Activated CD4-positive, CD25-positive, alpha-beta regulatory T cell (primary cell): ENCODE measurements at places on chromosomes 5 and 9.
A peak's percentile ranks its signal among the peaks of the same experiment; 100 is the strongest.

- DNase-seq: no peak
Measured at GRCh38 chr9:135992486-135993408, 31.6 kb upstream of the UBAC1 start.

DNA sequence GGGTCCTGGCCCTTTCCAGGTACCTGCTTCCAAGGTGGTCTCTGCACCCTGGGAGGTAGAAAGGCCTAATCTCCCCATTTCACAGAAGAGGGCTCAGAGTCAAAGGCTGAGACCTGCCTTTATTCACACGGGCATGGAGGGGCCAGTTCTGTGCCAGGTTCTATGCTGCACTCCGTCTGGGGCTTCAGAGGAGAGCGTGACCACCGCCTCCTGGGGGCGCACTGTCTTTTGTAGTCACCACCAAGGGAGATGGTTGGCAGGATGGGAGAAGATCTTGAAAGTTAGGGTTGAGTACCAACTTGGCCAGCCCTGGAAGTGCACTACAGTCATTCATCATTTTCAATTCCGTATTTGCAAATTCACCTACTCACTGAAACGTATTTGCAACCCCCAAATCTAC, 23.7 kb upstream of the PRDM12 start:
- no peak for DNase-seq

DNA sequence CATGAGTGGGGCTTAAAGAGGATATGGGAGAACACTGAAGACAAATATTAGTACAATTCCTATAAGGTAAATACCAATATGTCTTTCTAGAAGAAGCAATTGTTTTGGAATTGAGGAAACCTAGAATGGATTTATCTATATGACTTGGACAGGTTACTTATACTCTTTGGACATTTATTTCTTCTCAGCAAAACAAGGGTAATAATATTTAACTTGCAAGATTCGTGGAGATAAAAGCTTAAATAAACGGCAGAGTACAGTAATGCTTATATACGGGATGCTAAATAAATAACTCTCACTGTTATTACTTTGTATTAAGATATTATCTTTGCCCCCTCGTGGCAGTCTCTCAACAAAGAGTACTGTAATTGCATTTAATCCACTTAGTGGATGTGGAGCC, 8.6 kb downstream of the DMRTA1 start:
- no peak for DNase-seq

- no peak for DNase-seq
Measured at GRCh38 chr9:114085387-114085789, 7.3 kb upstream of the AMBP start.

- no peak for DNase-seq
Measured at GRCh38 chr5:133995883-133996563, 8.8 kb downstream of the VDAC1 start.

GRCh38 chr5:20570486-20570885, 582.5 kb upstream of the CDH18 start:
- DNase-seq: no peak

DNA sequence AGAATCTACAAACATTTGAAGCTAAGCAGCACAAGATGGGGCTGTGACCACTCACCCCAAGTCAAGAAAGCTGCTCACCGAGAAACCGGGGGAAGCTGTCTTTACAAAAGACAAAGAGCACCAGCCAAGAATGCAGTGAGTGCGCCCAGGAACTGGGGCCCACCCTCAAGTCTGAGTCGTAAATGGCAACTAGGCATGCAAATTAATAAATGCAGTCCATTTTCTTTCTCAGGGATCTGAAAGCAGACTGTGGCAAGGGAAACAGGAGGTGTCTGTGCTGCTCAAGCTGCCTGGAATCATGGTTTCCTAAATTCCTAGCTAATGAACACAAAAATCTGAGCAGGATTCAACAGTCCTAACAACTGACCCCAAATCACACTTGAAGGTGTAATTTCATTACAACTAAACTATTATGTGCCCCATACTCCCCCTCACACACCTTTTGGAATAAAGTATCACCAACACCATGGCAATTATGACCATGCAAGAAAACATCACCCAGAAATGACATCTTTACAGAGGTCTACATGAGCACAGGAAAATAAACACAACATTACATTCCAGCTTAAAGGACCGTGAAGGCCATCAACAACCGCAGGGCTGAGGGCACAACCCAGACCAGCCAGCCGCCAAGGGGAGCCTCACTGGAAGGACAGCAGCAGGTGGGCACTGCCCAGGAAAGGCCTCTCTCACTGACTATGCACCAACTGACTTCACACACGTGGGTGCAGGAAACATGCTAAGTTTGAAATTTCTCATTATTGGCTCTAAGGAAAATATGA, 17.6 kb downstream of the NSUN2 start:
- DNase-seq: no peak

- no peak for DNase-seq
Measured at GRCh38 chr5:55143624-55144023, 16.3 kb upstream of the GPX8 start.

DNA sequence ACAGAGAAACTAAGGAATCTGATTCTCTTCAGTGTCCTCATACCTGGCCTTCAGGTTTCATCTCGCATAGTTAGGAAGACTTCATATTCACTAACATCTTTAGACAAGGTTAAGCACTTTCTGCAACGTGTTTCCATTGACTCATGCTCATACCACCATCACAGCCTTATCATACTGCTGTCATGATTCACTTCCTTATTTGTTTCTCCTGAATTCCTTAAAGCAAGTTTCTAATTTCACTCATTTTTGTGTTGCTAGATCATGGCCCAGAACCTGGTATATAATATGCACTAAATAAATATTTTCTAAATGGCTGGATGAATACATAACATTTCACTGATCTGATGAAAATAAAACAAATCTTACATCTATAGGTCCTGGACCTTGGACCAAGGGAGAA, 472.9 kb downstream of the PRELID2 start:
- no peak for DNase-seq

DNA sequence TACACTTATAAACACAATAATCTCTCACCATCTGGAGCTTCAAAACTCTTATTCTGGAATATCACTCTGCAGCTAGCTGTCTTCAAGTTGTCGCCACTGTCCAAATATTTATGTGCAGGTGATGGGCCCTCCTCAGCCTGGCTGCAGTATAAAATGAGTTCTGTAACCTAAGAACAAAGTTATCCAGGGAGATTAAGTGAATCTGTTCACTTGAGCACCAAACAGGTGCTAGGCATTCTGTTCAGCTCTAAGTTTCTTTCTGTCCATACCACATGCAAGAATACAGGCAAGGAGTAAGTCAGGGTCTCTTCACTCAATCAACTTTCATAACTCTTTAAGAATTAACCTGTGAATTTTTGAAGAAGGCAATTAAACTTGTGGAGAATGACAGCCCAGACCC, 344.1 kb downstream of the PLK2 start:
- DNase-seq: no peak

- DNase-seq: no peak
Measured at GRCh38 chr9:34459941-34460340, 1.3 kb downstream of the DNAI1 start.

GRCh38 chr9:137276473-137277328, 825 bp upstream of the TOR4A start:
- no peak for DNase-seq

DNA sequence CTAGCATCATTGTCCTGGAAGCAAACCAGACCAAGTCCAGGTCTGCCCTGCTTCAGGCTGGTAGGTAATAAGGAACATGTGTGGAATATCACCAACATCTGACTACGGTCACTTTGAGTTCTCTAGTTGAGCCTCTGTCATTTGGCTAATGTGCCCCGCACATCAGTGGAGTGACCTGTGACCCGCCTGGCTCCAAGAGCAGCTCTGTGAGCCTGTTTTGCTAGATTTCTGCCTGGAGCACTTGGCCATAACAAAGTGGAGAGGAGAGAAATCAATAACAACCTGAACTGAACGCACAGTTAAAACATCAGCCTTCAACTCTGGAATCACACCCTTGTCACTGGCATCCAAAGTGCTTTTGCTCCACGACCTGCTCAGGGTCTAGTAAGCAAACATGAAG, 115.7 kb downstream of the PPP2R2B start:
- DNase-seq: no peak

GRCh38 chr9:8871396-8871795, 1071.8 kb upstream of the DMAC1 start:
- no peak for DNase-seq

GRCh38 chr5:73912821-73913271, 286.9 kb downstream of the ARHGEF28 start:
- DNase-seq: no peak

GRCh38 chr9:74742191-74742790, 145.4 kb downstream of the TRPM6 start:
- no peak for DNase-seq

DNA sequence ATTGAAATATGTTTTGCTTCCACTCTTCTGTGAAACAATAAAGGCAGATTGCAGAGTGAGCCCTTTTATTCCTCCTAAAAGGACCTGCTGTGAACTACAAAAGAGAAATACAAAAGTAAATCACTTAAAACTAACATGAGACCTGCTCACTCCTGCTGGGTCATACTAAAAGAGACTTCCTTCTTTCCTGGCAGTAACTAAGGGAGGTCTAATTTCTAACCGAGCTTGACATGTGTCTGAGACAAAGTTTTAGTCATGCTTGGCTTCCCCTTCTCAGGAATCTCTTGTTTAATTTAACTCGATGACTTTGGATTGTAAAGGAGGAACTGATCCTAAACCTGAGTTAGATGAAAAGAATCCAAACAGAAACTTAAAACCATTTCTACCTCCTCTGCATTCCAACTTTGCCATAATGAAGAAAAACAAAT, 86.4 kb upstream of the CDH6 start:
- no peak for DNase-seq

- DNase-seq: no peak
Measured at GRCh38 chr9:19689328-19690101, 99.3 kb downstream of the SLC24A2 start.

- DNase-seq: no peak
Measured at GRCh38 chr5:124527220-124527991, 219.0 kb downstream of the ZNF608 start.

DNA sequence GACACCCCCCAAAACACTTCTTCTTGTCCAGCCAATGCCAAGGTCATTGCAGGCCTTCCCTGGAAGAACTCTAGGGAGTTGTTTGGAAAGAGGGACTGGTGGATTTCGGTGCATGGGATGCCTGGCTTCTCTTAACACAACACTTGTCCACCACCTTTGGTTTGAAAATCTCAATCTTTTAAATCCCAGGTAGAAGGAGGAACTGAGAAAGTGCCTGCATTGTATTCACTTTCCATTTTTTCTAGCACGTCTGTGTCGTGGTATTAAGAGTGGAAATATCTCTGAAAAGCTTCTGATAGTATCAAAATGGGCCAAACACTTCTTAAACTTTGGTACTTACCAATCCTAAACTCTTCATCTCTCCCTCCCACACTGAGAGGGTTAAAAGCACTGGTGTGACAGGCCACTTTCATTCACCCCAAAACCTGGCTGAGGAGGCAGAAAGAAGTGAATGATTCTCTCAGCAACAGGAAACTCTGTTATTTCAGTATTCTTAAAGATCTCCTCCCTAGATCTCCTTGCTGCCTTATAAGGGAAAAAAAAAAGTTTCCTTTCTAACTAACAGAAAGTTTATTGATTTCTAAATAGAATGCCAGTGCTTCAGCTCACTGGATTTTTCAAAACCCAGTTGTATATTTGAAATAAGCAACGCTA, 3.9 kb upstream of the NFIB start:
- DNase-seq: no peak

GRCh38 chr5:115543365-115544042, 1.1 kb downstream of the FEM1C start:
- no peak for DNase-seq

GRCh38 chr9:126696401-126697145, 82.8 kb downstream of the LMX1B start:
- no peak for DNase-seq

- DNase-seq: no peak
Measured at GRCh38 chr5:1466631-1467265, 21.5 kb upstream of the SLC6A3 start.

GRCh38 chr5:136080483-136081216, 51.9 kb downstream of the TGFBI start:
- DNase-seq: peak; percentile 9

DNA sequence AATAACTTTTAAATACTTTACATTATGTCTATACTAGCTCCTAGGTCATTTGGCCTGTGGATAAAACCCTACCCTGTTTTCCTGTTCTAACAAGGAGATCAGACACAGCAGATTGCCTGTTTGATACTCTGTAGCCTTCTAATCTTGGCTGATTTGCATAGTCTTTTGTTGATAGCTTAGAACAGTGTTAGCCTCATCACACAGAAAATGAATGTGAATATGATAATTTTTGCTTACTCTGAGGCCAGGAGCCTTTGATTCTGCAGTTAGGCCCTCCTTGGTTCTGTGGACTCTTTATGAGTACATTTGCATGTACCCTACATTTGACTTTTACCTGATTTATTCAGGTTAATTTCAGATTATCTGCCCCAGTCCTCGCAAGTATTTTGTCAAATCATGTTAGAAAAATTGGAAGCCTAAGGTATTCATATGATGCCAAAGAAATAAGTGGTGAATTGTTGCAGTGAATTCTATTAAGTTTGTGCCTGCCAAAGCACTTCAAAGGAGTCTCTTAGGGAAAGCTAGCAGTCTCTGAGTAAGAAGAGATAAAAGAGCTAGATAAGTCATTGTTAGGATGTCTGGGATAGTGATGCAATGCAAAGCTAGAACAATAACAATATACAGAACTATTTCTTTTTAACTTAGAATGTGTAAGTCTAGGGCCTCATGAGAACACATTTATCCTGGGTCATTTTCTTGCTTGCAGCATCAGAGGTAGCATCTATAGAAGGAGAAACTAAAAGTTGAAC, 56.4 kb downstream of the SCAMP1 start:
- DNase-seq: no peak

- DNase-seq: no peak
Measured at GRCh38 chr5:151483647-151484046, 36.2 kb downstream of the SLC36A1 start.

DNA sequence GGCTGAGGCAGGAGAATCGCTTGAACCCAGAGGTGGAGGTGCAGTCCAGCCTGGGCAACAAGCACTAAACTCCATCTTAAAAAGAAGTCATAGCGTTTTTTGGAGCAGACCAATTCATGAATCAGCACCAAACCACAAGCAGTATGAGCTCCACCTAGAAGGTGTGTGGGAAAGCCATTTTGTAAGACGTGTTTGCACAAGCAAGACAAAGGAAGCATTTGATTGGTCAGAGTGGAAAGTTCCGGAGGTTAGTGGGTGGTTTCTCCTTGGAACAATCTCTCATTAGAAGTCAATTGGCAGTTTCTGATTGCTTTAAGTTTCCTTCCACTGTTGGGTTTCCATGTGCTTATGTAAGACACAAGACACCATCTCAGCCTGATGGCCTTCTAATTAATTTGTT, 5.0 kb downstream of the SRD5A1 start:
- DNase-seq: no peak

- no peak for DNase-seq
Measured at GRCh38 chr5:66074901-66075300, 69.2 kb upstream of the SREK1 start.

- no peak for DNase-seq
Measured at GRCh38 chr5:142686968-142687367, 1.1 kb upstream of the FGF1 start.

GRCh38 chr9:8653111-8653510, 853.5 kb upstream of the DMAC1 start:
- no peak for DNase-seq
